ENCODE measurements at places on chromosomes 5 and 9. TPM values are rescaled to one million over a fixed set of nuclear protein-coding genes. Genes with fewer than 3 reads are reported as not detected.

Gene TAS2R1
- polyA plus RNA-seq = not detected

Gene GABRA6
- polyA plus RNA-seq = not detected

Gene PTGR1
- polyA plus RNA-seq = 88.5 TPM

Gene ROR2
- 17.5 TPM for polyA plus RNA-seq

Gene EGFLAM
- 4.4 TPM for polyA plus RNA-seq
